ENCODE measurements at places on chromosomes 12 and 14.
A peak's percentile ranks its signal among the peaks of the same experiment; 100 is the strongest.

DNA sequence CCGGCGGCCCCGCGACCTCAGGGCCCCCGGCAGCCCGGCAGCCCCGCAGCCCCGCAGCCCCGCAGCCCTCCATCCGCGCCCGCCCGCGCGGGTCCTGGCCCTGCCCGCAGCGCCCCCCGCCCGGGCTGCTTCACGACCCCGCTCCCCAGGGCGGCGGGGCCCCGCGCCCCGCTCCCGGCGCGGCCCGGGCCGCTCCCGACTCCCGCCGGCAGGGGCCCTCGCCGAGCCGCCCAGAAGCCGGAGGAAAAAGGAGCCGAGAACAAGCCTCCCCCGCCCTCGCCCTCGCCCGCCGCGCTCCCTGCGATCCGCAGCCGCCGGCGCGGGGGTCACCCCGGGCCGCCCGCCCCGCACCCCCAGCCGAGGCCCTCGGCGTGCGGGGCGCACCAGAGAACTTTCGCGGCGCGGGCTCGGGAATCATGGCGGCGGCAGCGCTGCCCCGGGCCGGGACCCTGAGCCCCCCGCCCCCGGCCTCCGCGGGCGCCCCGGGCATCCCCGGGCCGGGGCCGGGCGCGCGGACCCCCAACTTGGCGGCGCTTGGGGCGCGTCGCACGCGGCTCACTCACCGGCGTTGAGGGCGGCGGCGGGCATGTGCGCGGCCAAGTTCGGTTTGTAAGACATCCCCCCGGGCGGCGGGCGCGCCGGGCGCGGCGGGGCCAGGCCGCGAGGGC is 521 bp downstream of the CDK2AP1 start:
- DNase-seq = peak; percentile 73

- no peak for DNase-seq
These were observed 1002.2 kb upstream of the FLRT2 start for GRCh38 chr14:84527706-84528105.

- no peak for DNase-seq
These were observed 10.4 kb downstream of the SERPINA1 start for GRCh38 chr14:94377866-94378470.

GRCh38 chr12:76020281-76020680 is 11.3 kb downstream of the PHLDA1 start:
- no peak for DNase-seq

DNA sequence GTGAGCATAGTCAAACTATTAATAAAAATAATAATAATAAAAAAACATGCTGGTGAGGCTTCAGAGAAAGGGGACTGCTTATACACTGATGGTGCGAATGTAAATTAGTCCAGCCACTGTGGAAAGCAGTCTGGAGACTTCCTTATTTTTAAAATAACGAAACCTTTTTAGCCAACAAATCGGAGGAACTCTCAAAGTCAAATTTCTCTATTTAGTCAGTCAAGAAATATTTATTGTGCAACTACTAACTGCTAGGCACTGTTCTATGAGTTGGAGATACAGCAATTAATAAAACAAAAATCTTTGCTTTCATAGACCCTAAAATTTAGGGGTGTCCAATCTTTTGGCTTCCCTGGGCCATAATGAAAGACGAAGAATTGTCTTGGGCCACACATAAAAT is 10.8 kb downstream of the TAOK3 start:
- no peak for DNase-seq

DNA sequence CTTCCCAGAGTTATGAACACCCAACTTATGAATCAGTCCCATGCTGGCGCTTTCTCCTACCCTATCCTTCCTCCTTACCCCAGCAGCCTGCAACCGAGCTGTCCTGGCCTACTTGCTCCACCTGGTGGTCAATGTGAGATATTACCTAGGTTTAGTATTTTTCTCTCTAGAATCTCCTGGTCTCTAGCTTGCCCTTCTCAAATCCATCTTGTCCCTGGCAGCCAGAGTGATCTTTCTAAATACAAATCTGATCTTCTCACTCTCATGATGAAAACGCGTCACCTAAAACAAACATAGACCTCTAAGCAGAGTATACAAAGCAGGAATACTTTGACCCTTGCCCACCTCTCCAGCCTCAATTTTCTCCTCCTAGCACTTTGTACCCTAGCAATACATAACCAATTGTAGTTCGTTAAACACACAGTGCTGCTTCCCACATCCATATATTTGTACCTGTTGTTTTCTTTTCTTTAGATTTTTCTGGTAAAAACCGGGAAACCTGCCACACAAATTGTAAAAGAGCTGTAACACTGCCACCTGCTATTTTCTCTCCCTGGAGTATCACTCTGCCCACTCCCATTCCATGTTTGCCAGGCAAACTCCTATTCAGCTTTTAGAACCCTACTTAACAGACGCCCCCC is 20.0 kb upstream of the TCP11L2 start:
- DNase-seq = no peak

DNA sequence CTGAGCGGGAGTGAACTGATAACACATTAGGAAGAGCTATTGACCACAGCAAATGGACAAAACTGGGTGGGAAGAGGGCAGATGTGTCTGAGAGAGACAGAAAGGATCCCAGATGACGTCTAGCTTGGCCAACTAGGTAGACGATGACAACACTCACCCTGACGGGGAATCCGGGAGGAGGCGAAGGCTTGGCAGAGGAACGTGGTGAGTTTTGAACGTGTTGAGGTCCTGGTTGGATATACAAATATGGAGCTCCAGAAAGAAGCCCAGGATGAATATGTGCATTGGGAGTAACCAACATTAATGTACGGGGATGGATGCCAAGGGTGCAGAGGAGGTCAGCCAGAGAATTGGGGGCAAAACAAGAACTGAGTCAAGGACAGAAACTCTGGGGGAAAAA is 60.7 kb downstream of the DPF3 start:
- no peak for DNase-seq

GRCh38 chr12:117501076-117501869 is 139.8 kb upstream of the NOS1 start:
- no peak for DNase-seq

GRCh38 chr12:76852106-76852505 is 26.7 kb downstream of the CSRP2 start:
- no peak for DNase-seq

DNA sequence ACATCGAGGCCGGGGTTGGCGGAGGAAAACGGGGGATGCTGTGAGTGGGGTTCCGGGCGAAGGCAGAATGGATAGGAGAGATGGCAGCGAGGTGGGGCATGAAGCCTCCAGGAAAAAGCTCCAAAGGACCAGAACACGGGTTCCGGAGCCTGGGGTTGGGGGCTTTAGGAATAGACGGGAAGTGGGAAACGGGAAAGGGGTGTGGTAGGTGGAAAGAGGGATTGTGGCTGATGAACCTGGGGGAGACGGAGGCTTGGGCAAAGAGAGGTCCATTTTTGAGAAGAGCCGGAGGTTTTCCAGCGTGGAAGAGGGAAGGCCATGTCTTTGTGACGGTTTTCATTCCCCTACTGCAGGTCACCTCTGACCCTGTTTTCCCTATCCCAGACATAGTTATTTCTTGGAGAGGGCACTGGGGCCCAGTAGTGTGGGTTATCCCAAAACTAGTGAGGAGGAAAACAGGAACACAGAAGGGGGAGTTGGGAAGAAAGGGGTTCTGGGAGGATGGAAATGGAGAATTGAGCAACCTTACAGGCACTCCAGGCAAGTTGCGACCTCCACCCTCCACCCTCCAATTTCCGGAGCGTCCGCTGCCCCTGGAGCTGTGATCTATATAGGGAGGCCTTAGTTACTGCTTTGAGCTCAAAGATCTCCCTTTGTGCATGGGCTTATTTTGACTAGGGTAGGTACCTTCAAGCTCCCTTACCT is 1.1 kb downstream of the ATN1 start:
- no peak for DNase-seq

DNA sequence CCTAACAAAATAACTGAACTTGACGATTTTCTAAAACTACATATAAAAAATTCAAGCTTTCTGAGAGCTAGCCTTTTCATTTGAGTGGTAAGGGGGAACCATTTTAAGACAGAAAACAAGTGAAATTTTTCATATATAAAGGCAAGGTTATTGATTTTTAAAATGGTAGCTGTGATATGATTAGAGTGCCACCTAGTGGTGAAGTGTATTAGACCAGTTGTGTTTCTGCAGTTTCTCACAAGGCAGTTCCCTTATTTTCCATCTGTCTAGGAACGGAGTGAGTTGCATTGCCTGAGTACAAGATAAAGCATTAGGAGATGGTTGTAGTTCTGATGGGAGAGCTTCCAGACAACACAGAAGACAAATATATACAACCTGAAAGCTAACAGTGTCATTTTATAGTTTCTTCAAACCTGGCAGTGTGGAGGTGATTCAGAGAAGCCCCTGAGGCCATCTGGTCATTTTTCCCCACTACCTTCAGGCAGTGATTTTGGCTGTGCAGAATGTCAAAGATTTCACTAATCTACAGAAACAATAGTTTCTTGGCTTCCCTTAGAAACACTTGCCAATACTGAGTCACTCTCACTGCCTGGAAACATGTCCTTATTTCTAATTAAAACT is 180.8 kb downstream of the C12orf50 start:
- DNase-seq = no peak

DNA sequence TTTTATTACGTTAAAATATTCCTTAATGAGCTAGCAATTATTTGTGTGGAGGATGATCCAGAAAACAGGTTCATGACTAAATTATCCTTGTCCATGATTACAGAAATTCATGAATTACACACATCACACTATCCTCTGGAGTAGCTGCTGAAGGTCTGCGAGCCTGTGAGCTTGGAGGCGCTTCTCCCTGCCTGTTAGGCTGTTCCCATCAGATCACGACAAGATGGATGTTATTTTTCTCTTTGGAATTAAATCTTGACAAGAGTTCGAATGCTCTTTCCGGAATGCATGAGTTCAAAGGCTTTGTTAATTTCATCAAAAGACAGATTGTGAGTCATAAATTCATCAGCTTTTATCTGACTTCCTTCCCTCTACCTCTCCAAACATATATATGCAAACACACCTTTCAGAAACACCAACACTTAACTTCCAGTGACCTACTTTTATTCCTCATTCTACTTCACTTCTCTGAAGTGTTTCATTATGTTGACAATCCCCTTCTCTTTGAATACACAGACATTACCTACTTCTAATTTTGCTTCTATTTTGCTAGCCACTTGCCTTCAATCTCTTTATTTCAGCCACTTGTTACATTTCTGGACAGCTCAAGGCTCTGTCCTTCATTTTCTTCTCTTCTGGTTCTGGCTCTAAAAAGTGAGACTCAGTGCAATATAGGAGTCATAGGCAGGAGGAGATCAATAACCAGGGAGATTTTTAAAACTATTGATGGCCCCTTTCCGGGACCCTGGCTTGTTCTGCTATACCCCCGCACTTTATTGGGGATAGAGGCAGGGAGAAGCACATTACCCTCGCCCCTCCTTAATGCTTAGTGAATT is 274.6 kb downstream of the BTG1 start:
- DNase-seq = no peak

DNA sequence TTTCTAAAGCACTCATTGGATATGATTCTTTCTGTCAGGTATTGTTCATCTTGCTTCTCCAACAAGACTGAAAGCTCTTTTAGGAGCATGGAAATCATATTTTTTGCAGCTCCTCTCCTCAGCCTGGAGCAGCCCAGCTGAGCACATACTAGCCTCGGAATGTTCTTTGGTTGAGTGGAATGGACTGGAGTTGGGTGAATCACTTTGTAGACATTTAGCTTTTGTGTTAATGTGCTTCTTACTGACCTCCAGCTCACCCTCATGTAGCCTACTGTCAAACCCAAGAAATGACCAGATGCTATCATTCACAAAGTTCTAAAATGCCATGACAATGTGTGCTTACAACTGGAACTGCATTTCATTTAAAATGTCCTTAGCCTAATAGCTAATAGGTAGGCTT is 161.1 kb downstream of the NUAK1 start:
- no peak for DNase-seq

DNA sequence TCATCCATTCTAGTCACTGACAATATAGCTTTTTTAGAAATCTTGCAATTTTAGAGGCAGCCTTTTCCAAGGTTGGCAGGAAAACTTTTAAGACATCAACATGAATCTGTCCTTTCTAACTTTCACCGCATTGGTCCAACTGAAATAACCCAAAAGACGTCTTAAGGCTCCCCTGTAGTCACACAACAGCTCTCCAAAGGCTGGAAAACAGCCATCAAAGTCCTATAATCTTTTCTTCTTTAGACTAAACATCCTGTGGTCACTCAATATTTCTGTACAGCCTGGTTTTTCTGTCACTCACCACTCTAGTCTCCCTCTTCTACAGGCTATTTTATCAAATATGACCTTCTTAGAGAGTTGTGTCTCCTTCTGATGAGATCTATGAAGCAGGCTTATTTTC is 4.5 kb upstream of the PTPRB start:
- DNase-seq = no peak

DNA sequence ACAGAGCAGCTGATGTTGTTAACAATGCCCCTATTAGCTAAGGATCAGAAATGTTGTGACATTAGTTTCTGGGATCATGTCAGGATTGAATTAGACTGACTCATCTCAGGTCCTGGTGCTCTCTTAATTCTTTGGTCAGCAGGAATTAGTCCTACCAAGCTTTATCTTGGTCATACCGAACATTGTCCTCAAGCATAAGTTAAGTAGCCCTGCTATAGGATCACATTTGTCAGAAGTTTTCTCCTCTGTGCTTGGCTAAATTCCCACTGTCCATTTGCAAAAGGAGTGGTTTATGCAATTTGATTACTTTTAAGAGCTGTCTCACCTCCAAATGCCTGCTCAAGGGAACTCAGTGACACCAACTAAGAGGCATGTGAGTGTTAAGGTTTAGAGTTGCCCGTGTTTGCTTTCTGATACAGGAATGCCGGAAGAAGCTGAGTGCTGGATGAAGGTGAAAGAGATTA is 48.4 kb upstream of the IFNG-AS1 start:
- DNase-seq = no peak

- peak; percentile 72 for DNase-seq
These were observed 196.2 kb downstream of the CACNA1C start for GRCh38 chr12:2248901-2249381.
